Retinal pigment epithelial cell (primary cell): ENCODE measurements at places on chromosomes 1 and 21.

DNA sequence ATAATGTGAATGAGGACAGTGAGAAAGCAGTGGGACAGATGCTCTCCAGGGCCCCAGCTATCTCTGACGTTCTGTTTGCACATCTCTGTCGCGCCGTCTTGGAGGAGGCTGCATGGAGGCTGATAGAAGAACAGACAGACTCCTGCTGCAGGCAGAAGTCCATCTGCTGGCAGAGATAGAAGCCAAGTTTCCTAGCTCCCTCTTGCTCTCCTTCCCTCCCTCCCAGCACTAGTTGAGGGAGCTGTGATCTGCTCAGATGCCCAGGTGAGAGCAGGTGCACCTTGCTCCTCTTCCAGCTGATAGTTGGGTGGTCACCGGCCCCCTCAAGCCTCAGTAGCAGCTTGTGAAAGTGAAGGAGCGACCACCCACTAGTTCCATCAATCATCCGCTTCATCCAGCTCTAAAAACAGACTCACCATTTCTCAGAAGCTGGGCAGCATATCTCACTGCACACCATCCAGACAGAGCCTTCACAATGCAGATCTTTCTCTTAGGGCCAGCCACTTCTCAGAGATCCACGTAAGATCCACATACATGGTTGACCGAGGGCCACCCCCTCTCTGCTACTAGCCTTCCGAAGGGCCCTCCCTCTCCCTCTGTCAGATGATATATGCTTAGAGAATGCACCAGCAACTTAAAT is 12.9 kb downstream of the LRRN2 start:
- DNase-seq: no peak

GRCh38 chr1:154546264-154547063 is 12.0 kb downstream of the UBE2Q1 start:
- no peak for DNase-seq

GRCh38 chr1:167533851-167534300 is 15.5 kb upstream of the CD247 start:
- DNase-seq: peak; percentile 7

DNA sequence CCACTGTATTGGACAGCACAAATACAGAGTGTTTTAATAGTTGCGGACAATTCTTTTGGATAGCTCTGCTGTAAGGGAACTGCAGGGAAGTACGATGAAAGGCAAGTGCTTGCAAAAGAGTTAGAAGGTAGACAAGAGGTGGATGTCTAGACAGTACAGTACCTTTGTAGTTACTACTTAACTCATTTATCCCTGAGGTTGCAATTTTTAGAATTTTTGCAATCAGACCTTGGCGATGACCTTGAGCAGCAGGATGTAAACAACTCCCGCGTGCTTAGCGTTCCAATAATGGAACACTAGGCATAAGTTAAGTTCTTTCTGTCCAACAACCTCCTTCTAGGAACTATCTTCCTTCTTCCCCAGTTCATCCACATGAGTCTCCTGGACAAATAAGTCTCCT is 1.9 kb upstream of the SYT14 start:
- no peak for DNase-seq

- DNase-seq: no peak
Observed at GRCh38 chr1:55064071-55064581, 24.8 kb downstream of the PCSK9 start.

GRCh38 chr21:36175771-36176565 is 19.3 kb downstream of the DOP1B start:
- DNase-seq: no peak

- DNase-seq: no peak
Observed at GRCh38 chr1:64915381-64916274, 50.7 kb downstream of the JAK1 start.

DNA sequence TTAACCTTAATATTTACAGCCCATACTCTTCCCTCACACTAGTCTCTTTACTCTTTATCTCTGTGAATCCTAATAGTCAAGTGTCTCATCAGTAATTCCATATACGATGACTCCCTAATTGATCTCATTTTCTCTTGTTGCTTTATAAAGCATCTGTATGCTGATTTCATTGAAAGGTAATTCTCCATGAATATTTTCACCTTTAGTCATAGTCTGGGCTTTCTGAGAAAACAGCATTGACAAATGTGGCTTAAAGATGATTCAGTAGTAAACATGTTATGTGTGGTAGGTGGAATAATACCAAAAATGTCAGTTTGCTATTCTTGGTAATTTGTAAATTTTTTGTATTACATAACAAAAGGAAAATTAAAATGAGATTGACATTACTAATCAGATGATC is 1176.5 kb downstream of the NCAM2 start:
- no peak for DNase-seq

- no peak for DNase-seq
Observed at GRCh38 chr1:245715970-245716369, 561.2 kb downstream of the KIF26B start.

GRCh38 chr1:172893146-172893841 is 157.4 kb downstream of the TNFSF18 start:
- DNase-seq: no peak

DNA sequence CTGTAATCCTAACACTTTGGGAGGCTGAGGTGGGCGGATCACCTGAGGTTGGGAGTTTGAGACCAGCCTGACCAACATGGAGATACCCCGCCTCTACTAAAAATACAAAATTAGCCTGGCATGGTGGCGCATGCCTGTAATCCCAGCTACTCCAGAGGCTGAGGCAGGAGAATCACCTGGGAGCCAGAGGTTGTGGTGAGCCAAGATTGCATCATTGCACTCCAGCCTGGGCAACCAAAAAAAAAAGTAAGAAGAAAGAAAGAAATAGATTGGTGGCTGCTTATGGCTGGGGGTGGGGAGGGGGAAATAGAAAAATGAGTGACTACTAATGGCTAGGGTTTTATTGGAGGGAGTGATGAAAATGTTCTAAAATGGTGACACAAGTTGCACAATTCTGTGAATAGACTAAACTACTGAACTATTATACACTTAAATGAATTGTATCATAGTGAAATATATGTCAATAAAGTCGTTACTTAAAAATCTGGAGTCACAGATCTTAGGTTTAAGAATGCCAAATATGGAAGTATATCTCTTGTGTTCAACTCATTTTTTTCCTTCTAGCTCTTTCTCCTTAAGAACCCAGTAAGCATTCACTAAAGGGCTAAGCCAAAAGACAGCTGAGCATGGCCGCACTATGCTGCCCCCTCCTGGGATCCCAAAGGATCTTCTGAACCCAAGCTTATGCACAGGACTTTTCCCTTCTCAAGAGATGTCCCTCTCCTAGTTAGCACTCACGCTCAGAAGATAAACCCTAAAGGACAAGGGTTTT is 3.2 kb upstream of the NPL start:
- DNase-seq: no peak

DNA sequence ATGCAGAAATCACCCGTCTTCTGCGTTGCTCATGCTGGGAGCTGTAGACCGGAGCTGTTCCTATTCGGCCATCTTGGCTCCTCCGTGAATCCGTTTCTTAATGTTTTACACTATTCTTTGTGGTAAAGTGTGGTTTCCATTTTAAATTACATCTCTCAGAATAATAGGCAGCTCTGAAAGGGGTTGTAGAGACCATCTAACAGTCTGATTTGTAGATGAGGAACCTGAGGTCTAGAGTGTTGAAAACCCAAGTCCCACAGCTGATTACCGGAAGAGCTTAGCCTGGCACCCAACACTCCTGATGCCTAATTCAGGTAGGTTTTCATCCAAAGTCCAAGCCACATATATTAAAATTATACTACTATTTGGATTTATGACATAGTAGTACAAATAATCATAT is 144.0 kb downstream of the LEPR start:
- no peak for DNase-seq

DNA sequence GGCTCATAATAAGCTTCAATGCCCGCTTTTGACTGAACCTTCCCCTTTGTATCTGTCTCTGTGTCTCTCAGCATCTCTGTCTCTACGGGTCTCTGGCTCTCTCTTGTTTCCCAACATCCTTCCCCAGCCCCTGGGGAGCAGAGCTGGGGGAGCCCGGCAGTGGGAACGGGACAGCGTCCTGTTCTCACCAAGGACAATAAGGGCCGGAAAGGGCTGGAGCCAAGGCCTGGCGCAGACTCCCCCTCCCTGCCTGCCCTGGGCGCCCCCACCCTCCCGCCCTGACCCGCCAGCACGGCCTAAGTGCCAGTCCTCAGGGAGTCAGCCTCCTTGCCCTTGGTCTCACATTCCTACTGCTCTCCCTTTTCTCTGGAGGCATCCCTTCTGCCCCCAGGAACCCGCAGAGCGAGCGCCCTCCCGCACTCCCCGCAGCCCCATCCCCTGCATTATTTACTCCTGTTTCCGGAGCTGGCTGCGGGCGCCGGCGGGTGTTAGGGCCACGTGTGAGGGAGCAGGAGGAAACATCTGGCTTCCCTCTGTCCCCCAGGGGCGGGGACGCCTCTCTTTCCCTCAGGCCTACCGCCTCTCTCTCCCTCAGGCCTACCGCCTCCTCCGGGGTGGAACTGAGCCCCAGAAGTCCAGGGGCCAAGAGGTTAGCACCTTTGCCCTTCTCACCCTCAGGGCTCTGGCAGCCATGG is 6.5 kb downstream of the KRTCAP2 start:
- DNase-seq: no peak

GRCh38 chr21:35398346-35398982 is 349.4 kb upstream of the RUNX1 start:
- no peak for DNase-seq

GRCh38 chr1:22531251-22531650 is 32.0 kb upstream of the EPHA8 start:
- DNase-seq: no peak

DNA sequence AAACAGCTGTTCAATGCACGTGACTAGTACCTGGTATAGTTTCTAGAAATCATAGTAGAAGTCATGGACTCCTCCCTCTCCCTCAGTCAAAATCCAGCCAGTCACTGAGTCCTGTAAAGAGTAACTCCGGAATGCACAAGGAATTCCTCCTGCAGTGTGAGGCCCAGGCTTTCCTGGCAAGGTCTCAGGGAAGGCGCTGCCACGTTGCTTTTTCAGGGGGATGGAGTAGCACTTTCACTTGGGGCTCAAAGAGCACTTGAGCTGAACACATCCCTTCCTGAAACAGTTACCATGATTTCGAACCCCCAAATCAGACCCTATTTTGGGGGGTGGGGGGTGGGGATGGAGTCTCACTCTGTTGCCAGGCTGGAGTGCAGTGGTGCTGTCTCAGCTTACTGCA is 26.4 kb upstream of the LRRC8D start:
- peak; percentile 36 for DNase-seq

- no peak for DNase-seq
Observed at GRCh38 chr1:64743954-64744491, 852 bp upstream of the RAVER2 start.

DNA sequence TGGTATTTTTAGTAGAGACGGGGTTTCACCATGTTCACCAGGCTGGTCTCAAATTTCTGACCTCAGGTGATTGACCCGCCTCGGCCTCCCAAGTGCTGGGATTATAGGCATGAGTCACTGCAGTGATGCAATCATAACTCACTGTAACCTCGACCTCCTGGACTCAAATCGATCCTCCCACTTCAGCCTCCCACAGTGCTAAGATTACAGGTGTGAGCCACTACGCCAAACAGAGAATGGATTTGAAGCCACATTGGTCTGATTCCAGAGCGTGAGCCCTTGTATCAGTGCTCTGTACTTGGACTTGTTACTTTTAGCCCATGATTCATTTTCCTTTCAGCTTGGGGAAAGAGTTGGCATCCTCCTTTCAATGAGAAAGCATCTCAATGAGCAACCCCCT is 14.9 kb upstream of the ZNF683 start:
- DNase-seq: no peak

GRCh38 chr1:4749406-4749805 is 95.0 kb downstream of the AJAP1 start:
- DNase-seq: no peak

DNA sequence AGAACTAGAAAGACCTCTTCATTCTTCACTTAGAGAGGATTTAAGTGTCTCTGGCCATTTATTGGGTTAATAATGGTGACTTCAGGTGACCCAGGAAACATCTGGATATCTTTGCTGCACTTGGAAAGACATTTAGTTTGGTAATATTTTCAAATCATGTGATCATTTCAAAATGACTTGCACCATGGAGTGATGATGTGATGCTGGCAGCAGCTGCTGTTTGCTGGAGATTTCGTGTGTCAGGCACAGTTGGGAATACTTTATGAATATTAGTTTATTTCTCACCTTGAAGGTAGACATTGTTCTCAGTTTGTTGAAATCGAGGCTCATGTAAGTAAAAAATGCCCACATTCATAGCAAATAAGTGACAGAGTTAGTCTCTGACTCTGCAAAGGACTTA is 236.0 kb downstream of the DISC1 start:
- DNase-seq: no peak

GRCh38 chr1:231632119-231632518 is 5.5 kb downstream of the DISC1 start:
- DNase-seq: no peak

GRCh38 chr1:176188604-176189003 is 18.5 kb downstream of the COP1 start:
- DNase-seq: no peak

DNA sequence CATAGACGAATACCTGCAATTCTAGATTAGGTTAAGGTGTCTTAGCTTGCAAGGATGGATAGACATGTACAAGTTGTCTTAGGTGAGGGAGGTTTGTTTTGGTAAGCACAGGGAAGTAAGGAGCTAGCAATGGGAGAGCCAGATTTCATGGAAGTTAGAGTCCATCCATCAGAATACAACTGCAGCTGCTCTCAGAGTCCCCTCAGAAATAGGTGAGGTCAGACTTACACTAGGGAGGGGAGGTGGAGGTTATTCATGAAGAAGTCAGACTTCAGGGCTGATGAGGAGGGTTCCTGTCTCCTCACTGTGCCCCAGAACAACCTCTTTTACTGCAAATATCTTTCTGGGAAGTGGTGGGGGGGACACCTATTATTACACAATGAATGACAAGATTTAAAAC is 85.3 kb downstream of the KCTD3 start:
- DNase-seq: no peak

DNA sequence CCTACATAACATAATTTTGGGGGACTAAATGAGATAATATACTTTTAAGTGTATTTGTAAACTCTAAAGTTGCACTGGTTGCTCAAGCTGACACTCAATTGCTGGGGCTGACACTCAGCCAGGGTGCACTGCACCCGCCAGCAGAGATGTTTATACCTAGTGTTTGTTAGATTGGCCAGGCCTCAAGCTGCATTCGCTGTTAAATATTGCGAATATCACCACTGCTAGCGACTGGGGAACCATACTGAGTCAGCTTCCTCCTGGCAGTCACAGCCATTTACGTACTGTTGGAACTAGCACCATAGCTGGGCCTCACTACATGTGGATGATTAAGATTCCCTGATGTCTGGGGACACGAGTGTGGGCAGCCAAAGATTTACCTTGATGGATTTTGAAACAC is 12.7 kb upstream of the RWDD3 start:
- DNase-seq: no peak
